Suppressor macrophage treated with lipopolysaccharide for 4 hours (primary cell): ENCODE measurements at places on chromosomes 13 and 19.
A peak's percentile ranks its signal among the peaks of the same experiment; 100 is the strongest.

DNA sequence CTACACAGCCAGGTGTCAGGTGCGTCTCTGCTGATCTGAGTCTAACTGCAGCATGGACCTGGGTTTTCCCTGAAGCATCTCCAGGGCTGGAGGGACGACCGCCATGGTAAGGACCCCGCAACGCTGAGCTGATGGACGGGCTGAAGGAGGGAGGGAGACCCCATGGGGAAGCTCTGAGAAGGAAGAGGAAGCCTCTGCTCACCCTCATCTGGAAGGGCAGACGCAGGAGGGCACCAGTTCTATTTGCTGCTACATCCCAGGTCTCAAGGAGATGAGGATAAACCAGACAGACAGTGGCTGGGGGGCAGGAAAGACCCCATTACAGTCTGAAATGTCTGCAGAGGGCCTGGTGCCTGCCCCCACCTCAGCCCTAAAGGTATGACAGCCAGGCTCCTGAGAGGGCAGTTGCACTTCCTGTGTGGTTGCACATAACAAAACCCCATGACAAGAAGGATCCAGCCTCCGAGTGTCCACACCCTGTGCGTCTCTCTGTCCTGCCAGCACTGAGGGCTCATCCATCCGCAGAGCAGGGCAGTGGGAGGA lies at the start of gene LILRA2:
Gene LILRA2 (plus strand): TSS at position 461 of the 543 bp plus-strand sequence. CDS start 89 bp downstream, outside the sequence.
- peak; percentile 71 for DNase-seq

- no peak for DNase-seq
Observed at GRCh38 chr13:19781526-19781925, 1.2 kb downstream of the PSPC1 start.

GRCh38 chr19:53785196-53785889 lies 38.8 kb downstream of the NLRP12 start:
- no peak for DNase-seq

- no peak for DNase-seq
Observed at GRCh38 chr19:4516939-4517300, 1.4 kb downstream of the PLIN4 start.

GRCh38 chr13:102792396-102792795 lies 6.4 kb downstream of the POGLUT2 start:
- DNase-seq: no peak

GRCh38 chr13:29260684-29261083 lies 334.8 kb downstream of the SLC7A1 start:
- DNase-seq: no peak

DNA sequence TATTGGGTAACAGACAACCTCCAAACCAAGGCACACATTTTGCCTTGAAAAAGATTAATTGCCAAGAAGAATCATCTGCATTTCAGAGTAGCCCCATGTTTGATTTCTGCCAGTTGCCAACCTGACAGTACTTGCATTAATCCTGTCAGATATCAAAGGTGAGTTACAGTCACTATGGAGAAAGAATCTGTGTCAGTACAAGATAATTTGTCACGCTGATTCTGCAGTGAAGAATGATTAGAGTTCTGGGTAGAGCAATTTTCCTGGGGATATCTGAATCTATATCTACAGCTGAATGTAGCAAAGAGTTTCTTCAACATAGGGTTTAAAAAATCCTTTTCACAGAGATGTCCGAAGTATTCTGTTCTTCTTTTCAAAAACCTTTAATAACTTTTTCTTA lies 150.7 kb downstream of the AKAP11 start:
- DNase-seq: no peak

GRCh38 chr19:42093926-42094325 lies 18.0 kb downstream of the ZNF574 start:
- no peak for DNase-seq

- no peak for DNase-seq
Observed at GRCh38 chr13:96822895-96823294, 171.4 kb downstream of the OXGR1 start.

DNA sequence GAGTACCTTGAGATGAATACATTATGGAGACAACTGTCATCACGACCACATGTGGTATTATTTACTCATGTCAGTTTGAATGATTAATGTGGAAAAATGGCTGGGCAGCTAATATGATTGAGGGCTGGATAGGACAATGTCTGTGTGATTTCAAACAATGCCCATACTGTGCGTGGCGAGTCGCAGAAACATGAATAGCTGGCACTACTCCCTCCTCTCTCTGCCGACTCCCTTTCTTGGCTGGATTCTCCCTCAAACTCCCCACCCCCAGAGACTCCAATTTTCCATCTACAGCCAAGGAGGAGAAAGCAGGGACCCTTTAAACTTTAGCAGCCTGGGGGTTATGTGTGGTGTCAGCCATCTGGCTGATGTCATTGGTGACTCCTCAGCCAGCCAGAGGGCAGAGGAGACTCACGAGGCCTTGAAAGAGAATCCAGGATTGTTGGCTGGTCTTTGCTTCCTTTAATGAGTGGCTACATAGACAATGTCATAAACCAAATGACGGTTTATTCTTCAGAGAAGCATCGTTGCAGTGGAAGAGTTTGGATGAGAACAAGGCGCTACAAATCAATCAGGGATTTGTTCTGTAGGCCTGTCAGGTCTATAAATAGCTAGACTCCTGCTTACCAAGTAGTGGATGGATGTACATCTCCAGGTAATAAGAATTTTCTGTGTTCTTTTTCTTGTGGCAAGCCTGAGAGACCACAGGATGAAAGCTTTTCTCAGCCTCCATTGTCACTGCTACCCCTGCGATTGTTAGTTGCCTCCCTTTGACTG lies 165.6 kb downstream of the DLEU7 start:
- no peak for DNase-seq

DNA sequence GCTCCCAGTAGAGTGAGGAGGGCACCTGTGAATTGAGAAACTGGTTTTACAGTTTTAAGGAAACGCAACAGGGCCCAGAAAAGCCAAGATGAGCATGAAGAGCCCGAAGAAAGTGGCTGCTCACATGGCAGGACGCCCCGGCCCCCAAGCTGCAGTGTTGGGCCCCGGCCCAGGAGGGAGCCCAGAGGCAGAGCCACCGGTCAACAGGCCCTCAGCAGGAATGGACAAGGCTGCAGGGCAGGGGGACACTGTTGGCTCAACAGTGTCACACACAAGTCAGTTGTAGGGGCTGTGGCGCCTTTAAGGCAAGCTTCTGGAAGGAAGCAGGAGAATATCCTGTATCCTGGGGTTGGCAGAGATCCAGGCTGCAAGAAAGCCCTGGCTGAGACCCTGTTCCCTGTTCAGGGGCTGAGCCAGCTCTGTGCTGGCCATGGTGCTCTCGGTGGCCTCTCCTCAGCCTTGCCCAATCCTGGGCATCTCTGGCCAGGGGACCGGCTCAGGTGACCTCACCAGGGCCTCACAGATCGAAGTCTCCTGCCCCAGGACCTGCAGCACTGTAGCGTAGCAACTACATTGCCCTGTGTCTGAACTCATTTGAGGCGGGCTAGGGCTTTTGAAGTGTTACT lies 28.0 kb downstream of the UPF1 start:
- no peak for DNase-seq

GRCh38 chr13:89407357-89407756 lies 1736.2 kb downstream of the SLITRK5 start:
- no peak for DNase-seq

DNA sequence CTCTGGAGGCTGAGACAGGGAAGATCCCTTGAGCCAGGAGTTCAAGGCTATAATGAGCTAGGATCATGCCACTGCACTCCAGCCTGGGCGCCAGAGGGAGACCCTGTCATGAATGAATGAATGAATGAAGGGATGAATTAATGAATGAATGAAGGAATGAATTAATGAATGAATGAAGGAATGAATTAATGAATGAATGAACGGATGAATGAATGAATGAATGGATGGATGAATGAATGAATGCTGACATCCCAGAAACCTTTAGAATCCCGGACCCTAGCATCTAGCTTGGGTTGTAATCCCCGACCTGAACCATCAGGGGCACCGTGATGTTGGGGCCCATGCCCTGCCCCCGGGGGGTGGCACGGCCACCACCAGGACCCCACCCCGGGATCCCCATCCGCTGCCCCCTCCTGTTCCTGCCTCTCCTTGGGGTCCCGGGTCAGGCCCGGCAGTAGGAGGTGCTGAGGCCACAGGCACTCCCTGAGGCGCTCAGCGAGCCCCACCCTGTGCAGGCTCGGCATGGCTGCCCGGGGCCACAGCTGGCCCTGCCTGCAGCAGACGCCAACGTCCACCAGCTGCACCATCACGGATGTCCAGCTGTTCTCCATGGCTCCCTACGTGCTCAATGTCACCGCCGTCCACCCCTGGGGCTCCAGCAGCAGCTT lies 3.4 kb downstream of the EBI3 start:
- DNase-seq: no peak

GRCh38 chr13:77508959-77509620 lies 26.4 kb upstream of the SCEL start:
- peak; percentile 55 for DNase-seq

- no peak for DNase-seq
Observed at GRCh38 chr13:32720026-32720425, 133.8 kb downstream of the PDS5B start.

GRCh38 chr19:29547361-29547960 lies 21.7 kb downstream of the VSTM2B start:
- no peak for DNase-seq

GRCh38 chr19:43780706-43781525 lies at the start of gene KCNN4:
KCNN4 (minus strand) TSS chr19:43780973; CDS start chr19:43780861, 112 bp downstream.
- DNase-seq: peak; percentile 85
